Sciatic nerve (tissue), 2 donors: ENCODE measurements at places on chromosomes 4 and X.

GRCh38 chr4:100208459-100208858 is 18.2 kb upstream of the DDIT4L start:
- DNase-seq = no peak

DNA sequence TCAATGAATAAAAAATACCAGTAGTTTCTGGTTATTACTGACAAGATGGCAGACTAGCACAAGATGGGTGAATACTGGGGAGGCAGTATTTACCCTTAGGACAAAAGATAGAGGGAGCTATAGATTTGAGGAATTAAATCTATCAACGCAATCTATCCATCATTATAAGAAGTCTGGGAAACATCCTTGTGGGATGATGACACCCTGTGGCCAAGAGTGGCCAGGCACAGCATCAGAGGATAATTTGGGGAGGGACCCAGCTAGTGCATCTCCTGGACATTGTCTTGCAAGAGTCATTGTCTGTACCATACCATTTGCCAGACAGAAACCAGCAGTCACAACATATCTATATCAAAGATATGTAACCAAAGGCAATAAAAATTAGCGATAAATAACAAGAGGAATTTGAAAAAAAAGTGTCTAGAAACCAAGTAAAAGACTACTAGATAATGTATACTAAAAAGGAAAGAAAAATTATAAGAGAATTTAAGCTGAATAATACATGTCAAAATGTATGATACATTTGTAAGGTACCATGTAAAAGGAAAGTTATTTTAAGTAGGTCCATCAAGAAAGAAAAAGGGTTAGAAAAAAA is 22.9 kb downstream of the KCTD8 start:
- no peak for DNase-seq

DNA sequence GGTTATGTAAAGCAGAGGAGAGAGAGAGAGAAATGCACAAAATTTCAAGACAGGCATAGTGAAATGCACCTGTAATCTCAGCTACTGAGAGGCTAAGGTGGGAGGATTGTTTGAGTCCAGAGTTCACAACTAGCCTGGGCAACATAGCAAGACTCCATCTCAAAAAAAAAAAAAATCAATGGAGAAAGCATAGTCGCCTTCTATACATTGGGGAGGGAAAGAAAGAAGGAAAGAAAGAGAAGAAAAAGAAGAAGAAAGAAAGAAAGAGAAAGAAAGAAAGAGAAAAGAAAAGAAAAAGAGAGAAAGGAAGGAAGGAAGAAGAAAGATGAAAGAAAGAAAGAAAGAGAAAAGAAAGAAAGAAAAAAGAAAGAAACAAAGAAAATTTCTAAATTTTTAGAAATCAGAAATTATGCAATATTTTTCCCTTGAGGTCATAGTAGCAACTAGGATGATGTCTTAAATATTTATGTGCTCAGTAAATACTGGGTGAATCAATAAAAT is 53.4 kb downstream of the DKK2 start:
- DNase-seq = no peak

DNA sequence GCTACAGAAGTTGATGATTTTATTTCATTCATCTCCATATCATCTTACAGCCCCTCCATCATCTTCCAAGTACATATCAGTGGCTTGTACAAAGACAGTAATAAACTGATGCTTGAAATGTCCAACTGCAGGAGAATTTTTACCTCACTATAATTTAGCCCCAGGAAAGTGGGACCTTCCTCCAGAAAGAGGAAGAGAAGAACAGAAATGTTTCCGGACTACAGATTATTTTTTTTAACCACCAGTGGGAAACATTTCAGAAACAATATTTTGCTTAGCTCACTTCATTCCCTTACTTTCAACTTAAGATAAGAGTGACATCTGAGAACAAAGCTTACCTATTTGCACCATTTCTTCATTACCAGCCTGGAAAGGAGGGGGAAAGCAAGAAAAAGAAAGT is 2.0 kb downstream of the ADAMTS3 start:
- DNase-seq = no peak

DNA sequence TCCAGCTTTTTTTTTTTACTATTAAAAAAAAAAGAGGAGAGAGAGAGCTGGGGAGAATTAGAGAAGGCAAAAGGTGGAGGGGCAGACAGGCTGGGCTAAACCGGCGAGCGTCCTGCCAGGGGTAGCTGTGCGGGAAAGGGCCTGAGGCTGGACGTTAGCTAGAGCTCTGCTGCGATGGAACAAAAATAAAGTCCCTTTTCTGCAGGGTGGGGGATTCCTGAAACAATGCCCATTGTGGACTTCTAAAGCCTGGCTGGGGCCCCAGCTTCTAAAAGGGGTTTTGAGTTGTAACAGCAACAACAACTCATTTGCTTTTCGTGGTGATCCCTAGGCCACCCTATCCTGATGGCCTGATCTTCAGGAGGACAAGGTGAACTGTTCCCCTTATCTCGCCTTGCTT is 311.7 kb downstream of the FBXW7 start:
- DNase-seq = no peak

DNA sequence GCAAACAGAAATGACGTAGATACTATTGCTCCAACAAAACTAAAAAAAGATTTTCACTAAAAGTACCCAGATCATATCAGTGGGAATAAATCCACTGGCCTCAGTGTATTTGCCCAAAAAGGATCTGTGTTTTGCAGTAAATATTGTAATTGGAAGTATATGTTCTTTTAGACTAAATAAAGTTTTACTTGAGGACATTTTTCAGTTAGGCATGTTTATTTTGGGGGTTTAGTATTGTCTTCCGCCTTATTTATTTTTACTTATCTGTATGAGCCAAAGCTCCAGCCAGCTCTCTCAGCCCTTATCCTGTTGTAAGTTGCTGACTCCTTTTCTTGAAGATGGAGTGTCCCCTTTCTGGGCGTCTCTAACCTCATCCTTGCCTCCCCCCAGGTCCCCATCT is 49.8 kb downstream of the PTTG2 start:
- DNase-seq = no peak

- DNase-seq = no peak
Measured at GRCh38 chrX:22629105-22629725, 356.5 kb downstream of the CBLL2 start.

DNA sequence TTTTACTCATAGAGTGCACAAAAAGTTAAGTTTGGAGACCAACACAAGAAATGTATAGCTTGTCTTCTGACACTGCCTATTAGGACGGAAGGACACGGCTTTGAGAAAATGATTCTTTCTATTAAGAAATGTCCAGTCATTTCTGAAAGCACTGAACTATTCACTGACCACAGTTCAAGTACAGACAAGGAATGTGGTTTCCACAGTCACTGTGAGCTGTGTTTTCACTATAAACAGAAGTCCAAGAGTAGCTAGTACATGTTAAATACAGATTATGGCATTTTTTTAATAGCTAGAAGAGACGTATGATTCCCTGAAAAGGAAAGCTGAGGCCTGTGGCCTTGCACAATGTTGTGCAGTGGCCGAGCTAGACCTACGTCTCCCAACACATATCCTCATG is 115.1 kb upstream of the GPM6A start:
- DNase-seq = no peak

DNA sequence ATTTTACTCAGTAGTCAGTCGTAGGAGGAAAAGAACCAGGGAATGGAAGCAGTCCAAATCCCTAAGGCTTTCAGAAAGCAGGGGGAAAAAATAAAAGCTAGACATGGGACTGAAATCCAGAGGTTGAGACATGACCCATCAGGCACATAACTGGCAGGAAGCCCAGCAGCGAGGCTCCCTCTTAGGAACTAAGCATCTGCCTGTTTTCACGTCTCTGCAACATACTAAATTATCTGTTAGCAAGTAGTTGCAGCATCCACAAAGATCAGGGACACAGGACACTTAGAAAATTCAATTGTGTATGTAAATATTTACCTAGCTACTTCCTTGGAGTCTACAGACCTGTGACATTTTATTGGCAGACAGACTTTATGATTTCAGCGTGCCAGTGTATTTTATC is 118.0 kb upstream of the EDNRA start:
- peak; percentile 79 for DNase-seq

DNA sequence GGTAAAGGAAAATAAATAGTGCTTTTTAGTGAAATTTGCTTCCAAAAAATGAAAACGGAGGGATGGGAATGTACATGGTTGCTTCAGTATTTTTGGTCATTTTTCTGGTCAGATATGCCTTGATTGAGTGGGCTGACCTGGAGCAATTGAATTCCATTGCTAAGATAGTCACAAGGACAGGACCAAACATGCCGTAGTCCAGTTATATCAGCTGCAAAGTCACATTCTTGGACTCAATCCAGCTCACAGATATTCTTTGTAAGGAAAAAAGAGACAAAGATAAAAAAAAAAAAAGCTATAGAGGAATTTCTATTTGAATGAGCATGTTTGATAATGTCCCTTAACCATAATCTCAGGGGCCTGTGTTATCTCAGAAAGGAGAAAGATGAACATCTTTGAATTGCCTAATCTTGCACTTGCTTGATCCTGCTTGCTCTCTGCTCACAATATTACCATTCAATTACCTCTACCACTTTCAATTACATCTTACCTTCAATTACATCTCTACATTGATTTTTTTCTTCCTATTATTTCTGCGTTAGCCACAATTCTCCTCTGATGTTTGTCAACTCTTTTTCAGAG is 75.4 kb upstream of the PACRGL start:
- no peak for DNase-seq

- DNase-seq = no peak
Measured at GRCh38 chrX:12657881-12658280, 133.3 kb upstream of the PRPS2 start.

- no peak for DNase-seq
Measured at GRCh38 chr4:183470821-183471220, 26.4 kb downstream of the CDKN2AIP start.

DNA sequence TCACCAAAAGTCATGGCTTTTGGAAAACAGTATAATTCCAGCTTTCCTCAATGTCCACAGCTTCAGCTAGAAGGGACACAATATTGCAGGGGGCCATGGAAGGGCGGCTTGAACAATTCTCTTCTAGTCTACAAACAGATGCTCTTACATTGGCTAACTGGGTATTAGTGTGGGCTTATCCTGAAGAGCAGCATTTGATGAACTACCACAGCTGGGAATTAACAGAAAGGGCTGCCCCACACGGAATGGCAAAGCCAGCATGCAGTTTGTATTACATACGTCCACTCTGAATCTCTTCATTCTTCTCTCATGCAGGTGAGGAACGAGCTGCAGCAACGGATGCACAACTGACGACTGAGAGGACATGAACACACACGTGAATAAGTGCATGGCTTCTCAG is 13.0 kb upstream of the PDCL2 start:
- no peak for DNase-seq

DNA sequence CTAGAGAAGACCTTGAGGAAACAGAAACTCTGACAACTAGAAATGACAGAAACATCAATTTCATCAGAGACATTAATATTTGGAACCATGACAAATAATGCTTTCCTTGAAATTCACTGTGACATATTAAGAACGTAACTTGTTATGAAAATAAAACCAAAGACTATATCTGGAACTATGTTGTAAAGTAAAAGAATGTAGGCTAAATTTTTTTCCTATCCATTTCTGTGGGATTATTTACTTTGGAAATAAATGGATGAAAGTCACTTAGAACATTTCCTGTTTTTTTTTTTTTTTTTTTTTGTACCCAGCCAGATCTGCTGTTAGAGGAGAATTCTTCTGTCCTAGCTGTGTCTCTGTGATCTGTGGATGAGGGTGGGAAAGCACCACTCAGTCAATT is 255.9 kb downstream of the SPRY1 start:
- DNase-seq = no peak

GRCh38 chr4:52423967-52424366 is 235.1 kb downstream of the USP46 start:
- DNase-seq = no peak

GRCh38 chr4:211033-211511 is 86.8 kb downstream of the ZNF718 start:
- DNase-seq = no peak

DNA sequence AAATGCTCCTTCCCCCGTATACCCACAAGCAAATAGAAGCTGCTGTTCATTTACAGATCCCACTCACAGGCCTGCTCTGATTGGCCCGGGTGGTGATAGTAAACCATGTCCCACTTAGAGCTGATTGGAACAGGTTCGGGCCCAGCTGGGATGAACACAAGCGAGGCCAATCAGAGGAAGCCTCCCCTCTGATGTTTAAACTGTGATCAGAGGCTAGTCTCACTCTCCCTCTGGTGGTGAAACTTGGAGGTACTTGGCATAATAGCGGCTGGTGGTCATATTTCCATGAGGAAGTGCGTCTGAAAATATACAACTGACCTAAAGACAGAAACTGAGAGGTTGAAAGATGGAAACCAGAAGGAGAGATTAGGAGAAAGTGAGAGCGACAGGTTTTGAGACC is 51.5 kb upstream of the TRPC3 start:
- DNase-seq = no peak

- DNase-seq = no peak
Measured at GRCh38 chrX:53078943-53079342, 3.2 kb upstream of the TSPYL2 start.

GRCh38 chr4:111230265-111230664 is 607.4 kb upstream of the PITX2 start:
- DNase-seq = no peak

GRCh38 chrX:48592971-48593370 is 4.3 kb upstream of the WDR13 start:
- DNase-seq = no peak

GRCh38 chr4:67869580-67870190 is 14.1 kb downstream of the TMPRSS11D start:
- no peak for DNase-seq

GRCh38 chrX:17081511-17081910 is 135.1 kb downstream of the REPS2 start:
- DNase-seq = no peak

DNA sequence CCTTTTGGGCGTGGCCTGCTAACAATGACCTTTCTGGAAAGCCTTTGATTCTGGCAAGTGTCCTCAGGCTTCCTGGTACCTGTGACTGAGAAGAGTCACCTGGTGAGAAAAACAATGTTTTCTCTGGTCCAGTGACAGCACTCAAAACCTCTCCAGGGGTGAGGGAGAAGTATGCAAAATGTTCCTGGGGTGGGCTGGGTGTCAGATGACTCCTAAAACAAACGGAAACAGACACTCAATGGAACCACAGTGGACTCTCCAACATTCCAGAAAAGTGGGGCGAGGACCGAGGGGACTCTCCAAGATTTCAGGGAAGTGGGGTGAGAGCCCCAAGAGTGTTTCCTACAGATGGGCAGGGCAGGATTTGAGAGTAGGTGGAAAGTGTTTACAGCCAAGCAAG is 69.5 kb downstream of the ANAPC4 start:
- DNase-seq = no peak

DNA sequence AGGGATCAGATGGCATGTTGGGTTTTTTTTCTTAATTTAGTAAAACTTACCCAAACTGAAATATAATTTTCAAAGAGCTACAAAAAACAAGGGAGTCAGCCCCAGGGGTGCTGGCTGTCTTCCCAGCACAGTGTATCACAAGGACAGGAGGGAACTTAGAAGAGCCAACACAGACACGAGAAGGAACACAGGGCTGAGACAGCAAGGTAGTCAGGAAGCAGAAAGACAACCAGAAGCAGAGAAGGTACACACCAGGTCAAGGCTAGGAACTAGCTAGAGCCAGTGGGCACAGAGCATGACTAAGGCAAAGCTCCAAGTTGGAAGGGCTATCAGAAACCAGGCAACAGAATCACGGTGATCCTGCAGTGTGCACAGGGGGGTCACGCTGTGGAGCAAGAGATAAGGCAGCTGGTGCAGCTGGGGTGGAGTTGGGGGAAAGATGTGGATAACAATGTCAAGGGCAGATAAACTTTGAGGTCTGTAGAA is 168.7 kb downstream of the NR3C2 start:
- DNase-seq = no peak
